ENCODE measurements at places on chromosomes 12 and 14.

DNA sequence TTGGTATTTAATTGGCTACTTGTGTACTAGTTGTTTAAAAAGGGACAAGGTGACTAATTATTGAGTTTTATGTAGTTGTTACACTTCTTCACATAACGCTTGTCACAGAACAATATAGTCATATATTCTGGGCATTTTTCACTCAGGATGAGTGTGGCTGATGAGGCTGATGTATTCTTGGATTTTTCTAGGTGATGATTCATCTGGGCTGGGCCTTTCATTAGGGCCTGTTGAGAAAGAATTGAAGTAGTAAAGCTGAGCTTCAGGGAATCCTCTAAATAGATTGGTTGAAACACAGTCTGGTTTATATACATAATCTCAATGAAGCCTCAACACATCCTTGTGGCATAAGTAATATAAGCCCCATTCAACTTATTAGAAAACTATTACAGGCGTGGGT lies 445.7 kb downstream of the DAD1 start:
- DNase-seq: no peak
- no peak overlapping the region for H3K4me3 ChIP-seq
- no peaks in the 10 kb centered on the region for H3K27me3 ChIP-seq
- H3K4me1 ChIP-seq: no peaks in the 10 kb centered on the region

- H3K27me3 ChIP-seq: no peaks in the 10 kb centered on the region
- no peaks in the 10 kb centered on the region for H3K4me1 ChIP-seq
- no peaks in the 10 kb centered on the region for H3K36me3 ChIP-seq
- no peak overlapping the region for H3K27ac ChIP-seq
- no peak overlapping the region for H3K4me3 ChIP-seq
Measured at GRCh38 chr14:55711175-55711811, 131.3 kb downstream of the KTN1 start.

- no peaks in the 10 kb centered on the region for H3K27me3 ChIP-seq
- no peaks in the 10 kb centered on the region for H3K36me3 ChIP-seq
- no peak for DNase-seq
- no peak overlapping the region for H3K27ac ChIP-seq
- 0 out of 2 replicates have a peak, but pooled peaks cover 7% of the 10 kb centered on the region for H3K4me1 ChIP-seq
- no peak overlapping the region for H3K4me3 ChIP-seq
Measured at GRCh38 chr14:96268431-96269358, 12.7 kb downstream of the BDKRB1 start.

DNA sequence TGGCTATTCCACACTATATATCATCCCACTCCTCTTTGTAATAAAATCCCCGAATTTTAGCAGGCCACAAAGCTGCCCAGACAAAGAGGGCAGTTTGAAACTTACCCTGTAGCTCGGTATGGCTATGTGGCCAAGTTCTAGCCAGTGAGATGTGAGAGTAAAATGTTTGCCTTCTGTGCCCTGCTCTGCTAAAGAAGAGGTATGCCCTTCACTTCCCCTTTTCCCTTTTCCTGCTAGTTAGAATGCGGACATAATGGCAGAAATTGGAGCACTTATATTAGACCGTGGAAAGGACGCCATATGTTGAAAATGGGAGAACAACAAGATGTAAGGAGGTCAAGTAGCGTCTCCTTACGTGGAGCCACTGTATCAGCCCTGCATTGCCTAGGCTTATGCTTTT lies 11.5 kb upstream of the CCDC91 start:
- no peaks in the 10 kb centered on the region for H3K36me3 ChIP-seq
- H3K4me1 ChIP-seq: no peaks in the 10 kb centered on the region
- no peak overlapping the region for H3K4me3 ChIP-seq
- DNase-seq: no peak

- DNase-seq: no peak
- no peak overlapping the region for H3K27ac ChIP-seq
- no peaks in the 10 kb centered on the region for H3K4me1 ChIP-seq
- no peak overlapping the region for H3K4me3 ChIP-seq
- H3K36me3 ChIP-seq: no peaks in the 10 kb centered on the region
Measured at GRCh38 chr14:82805892-82806825, 1272.5 kb upstream of the SEL1L start.

GRCh38 chr12:72135021-72135301 lies 137.2 kb upstream of the TRHDE start:
- H3K4me3 ChIP-seq: no peak overlapping the region
- H3K4me1 ChIP-seq: no peaks in the 10 kb centered on the region
- H3K36me3 ChIP-seq: no peaks in the 10 kb centered on the region
- no peaks in the 10 kb centered on the region for H3K27me3 ChIP-seq
- DNase-seq: no peak
- no peak overlapping the region for H3K27ac ChIP-seq

DNA sequence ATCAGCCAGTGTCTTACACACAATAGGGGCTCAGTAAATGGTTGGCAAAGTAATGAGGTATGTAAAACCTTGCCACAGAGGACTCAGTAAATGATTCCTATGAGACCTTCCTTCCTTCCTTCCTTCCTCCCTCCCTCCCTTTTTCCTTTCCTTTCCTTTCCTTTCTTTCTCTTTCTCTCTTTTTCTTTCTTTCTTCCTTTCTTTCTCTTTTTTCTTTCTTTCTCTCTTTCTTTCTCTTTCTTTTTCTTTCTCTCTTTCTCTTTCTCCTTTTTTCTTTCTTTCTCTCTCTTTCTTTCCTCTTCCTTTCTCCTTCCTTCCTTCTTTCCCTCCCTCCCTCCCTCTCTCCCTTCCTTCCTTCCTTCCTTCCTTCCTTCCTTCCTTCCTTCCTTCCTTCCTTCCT lies 7.5 kb downstream of the SDS start:
- no peaks in the 10 kb centered on the region for H3K36me3 ChIP-seq
- no peak overlapping the region for H3K27ac ChIP-seq
- no peak for DNase-seq
- no peak overlapping the region for H3K4me3 ChIP-seq
- H3K27me3 ChIP-seq: no peaks in the 10 kb centered on the region

All from Caco-2 (cell line).